ENCODE measurements at places on chromosomes 2 and 18. TPM values are rescaled to one million over a fixed set of nuclear protein-coding genes. Genes with fewer than 3 reads are reported as not detected.

The TNS1 gene
- total RNA-seq = 1.9 TPM

The POTEC gene
- total RNA-seq = not detected

The ST6GAL2 gene
- not detected for total RNA-seq

The UGT1A3 gene
- 0.11 TPM for total RNA-seq

The VIT gene
- not detected for total RNA-seq

The SPDYA gene
- total RNA-seq = 0.75 TPM

The SKOR2 gene
- total RNA-seq = not detected

The MARCHF4 gene
- not detected for total RNA-seq

GRCh38 chr2:237122214-237122666, 36.6 kb downstream of the COPS8 start:
- peak; percentile 54 for DNase-seq

DNA sequence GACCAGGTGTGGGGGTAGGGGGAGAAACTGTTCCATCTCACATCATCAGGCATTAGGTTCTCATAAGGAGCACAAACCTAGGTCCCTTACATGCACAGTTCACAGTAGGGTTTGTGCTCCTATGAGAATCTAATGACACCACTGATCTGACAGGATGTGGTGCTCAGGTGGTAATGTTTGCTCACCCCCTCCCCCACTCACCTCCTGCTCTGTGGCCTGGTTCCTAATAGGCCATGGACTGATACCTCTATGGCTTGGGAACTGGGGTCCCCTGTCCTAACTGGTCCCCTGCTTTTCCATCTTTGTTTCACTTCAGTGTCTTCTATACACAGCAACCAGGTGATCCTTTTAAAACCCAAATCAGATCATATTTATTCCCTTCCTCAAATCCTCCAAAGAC, 267.8 kb downstream of the TNS1 start:
- no peak for DNase-seq

- peak; percentile 48 for DNase-seq
Observed at GRCh38 chr2:187577310-187577709, 23.1 kb upstream of the TFPI start.

- no peak for DNase-seq
Observed at GRCh38 chr2:54881759-54882158, 158.3 kb downstream of the EML6 start.

- DNase-seq = no peak
Observed at GRCh38 chr2:140247451-140248195, 1467.4 kb upstream of the NXPH2 start.

DNA sequence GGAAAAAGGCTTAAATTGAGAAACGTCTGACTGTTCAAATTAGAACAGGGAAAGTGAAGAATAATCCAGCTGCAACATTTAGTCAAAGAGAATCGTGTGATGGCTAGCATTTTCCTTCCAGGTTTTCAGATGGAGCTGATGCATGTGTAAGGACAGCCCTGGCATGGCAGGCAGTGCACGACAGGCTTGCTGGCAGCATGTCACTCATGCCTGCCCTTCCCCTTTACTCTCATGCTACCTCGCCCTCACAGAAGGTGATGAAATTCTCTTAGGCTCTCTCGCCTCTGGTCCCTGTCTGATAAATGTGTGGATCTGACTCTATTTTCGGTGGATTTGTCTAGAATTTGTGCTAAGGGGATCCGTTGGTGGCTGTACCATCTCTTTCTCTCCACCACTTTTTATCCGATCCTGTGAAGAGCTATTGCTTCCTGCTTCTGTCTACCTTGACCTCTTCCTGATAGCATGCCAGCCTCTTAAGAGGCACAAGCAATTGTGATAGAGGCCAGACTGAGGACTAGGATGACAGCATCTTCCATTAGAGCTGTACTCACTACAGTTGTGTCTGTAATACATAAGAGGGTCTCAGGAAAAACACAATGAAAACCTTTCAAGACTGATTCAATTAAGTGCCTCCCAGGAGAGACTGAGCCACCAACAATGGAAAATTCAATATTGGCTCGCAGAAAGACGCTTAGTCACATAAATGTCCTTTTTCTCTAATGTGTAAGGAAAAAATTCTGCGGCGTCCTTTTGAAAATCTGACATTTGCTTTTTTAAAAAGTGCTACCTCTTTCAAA, 65.6 kb upstream of the NOSTRIN start:
- no peak for DNase-seq

DNA sequence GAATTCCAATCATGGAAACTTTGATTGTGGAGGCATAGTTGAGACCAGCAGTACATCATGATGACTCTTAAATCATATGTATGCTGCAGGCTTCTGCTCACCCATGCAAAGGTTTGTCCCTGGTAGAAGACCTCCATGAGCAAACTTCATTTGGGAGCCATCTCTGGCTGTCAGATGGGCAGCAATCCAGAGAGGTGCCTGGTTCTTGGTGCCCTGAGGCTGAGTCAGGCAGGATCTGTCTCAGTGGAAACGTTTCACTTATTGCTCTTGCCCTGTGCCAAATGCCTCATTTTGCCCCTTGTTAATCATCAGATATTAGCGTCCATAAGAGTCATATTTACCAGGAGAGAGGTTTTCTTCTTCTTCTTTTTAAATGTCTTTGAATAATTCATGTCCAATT, 151.5 kb upstream of the CELF4 start:
- DNase-seq = no peak

- no peak for DNase-seq
Observed at GRCh38 chr2:234136461-234136860, 86.0 kb downstream of the SPP2 start.

Data from HepG2 (cell line).